ENCODE measurements at places on chromosomes 5 and 9.

DNA sequence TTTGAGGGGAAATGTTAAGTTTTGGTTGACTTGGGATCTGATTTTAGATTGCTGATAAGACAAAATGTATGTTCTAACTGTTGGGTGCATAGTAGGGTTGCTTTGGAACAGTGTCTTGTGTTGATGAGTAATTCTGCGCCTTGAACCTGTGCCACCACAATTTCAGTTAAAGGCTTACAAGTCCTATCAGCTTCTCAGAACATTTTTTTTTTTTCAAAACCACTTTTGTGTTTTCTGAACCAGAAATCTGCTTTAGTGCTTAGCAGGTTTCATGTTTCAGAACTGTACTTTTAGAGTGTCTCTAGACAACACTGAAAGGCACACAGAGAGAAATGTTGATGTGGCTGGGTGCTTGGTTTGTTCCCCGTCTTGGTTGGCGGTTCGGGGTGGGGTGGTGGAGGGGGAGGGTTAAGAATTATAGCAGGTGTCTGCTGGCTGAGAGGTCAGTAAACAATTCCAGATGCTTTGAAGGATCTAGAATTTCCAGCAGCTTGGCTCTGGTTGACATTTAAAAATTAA is 84.6 kb downstream of the ANKRD55 start:
- peak; percentile 57 for DNase-seq

GRCh38 chr9:136292026-136292538 is 11.8 kb downstream of the CCDC187 start:
- no peak for DNase-seq

DNA sequence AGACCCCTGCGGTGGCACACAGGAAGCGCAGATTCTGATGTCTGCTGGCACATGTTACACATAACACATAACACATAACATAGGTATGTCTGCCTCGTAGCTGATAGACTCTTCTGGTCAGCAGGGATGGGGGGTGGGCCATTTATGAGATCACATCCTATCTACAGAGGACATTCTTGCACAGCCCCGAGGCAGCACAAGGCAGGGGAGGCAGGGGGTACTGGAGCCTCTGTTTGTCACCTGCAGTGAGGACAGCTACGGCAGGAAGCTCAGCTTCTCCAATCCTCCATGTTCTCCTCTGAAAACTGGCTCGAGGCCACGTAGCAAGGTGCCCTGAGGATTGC is 16.7 kb upstream of the MED10 start:
- DNase-seq: no peak

- no peak for DNase-seq
Measured at GRCh38 chr9:8718121-8718725, 918.6 kb upstream of the DMAC1 start.

DNA sequence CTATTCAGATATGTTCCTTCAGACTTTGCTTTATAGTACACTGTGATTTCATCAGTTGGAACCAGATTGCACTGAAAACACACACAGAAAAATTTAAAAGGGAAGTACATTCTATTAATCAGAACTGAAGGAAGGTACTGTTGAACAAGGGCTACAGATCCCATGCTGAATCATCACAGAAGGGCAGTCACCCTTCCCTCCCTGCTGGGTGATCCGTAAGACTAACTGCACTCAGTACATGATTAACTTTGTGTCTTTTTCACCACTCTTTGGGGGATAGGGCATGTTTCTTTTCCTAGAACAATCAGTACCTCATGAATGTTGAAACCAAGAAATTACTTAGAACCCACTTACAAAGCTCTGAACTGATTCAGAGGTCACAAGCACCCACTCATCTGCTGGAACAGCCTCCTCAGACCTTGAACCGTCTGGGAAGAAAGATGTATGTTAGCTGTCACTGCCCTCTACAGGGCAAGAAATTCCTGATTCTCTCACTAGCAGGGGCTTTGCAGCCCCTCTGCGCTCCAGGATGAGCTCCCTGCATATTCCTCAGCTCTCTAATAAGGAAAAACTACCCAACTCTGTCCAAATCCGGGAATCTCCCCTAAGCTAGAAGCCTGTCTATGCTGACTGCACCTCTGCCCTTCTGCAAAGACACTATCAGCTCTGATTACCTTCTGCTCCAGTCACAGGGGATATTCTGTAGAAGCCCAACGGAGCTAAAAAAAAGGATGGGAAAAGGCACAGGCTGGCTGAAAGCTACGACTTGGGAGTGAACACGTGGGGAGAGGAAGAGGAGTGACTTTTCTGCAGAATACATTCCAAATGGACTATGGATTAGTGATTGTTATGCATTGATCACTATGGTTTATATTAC is 51.0 kb downstream of the IARS1 start:
- no peak for DNase-seq

GRCh38 chr5:106171708-106172107 is 1499.0 kb downstream of the EFNA5 start:
- DNase-seq: no peak

DNA sequence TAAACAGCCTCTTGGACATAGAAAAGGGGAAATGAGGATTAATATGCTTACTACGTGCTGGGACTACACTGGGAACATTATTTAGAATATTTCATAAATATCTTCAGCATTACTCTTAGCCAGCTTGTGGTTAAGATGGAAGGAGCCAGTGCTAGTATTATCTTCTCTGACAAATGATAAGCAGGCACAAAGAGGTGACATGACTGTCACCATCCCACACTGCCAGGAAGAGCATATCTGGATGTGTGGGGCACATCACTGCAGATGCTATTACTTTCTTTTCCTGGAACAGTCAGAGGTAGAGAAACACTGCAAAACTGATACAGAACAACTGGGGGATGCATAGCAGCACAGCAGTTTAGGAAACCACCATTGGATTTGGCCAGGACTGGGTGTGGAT is 281.0 kb upstream of the TNC start:
- no peak for DNase-seq

- no peak for DNase-seq
Measured at GRCh38 chr5:149500922-149501582, 50.2 kb downstream of the CSNK1A1 start.

- DNase-seq: no peak
Measured at GRCh38 chr5:179274321-179275315, 70.6 kb downstream of the ADAMTS2 start.

DNA sequence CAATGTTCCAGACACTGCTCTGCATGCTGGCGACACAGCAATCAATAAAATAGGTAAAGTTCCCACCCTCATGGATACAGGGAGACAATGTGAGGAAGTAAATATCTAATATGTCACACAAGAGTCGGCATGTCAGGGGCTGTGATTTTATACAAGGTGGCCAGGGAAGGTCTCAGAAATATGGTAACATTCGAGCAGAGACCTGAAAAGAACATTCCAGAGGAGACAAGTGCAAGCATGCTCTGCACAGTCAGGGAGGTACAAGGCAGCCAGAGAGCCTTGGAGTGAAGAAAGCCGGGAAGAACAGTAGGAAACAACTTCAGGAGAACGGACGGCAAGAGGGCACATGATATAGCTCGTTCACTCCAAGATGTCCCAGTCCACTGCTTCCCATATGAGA is 89.2 kb upstream of the ZNF462 start:
- no peak for DNase-seq

DNA sequence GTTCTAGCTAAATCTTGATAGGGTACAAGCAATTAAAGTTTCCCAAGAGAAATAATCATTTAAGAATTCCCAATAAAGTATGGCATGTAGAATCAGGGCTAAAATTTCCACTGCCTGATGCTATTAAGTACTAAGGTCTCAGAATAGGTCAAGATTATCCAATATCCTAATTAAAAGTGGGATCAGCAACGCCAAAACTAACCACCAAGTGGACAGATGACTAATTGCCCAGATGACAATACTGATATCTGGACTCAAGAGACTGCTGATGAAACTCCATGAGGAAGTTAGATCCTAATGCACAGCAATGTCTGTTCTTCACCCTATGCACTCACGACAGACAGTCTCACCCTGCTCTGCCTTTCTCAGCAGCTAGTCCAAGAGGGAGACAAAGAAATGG is 14.3 kb downstream of the DEPDC1B start:
- DNase-seq: no peak

- DNase-seq: no peak
Measured at GRCh38 chr5:158273035-158273434, 414.1 kb upstream of the CLINT1 start.

DNA sequence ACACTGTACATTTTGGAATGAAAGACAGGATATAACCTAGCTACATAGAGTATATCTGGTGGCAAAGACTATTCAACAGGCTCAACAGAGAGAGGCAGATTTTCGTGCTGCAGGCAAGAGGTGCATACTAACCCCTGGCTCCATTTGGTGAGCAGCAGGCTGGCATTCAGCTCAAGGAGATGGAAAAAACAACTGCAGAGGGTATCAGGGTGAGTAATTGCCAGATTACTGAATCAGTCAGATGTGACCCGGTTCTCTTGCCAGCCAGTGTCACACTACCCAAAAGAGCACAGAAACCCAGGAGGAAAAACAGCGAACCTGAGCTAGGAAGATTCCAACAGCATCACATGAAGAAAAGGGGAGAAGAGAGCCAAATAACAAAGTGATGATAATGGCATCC is 130.4 kb upstream of the PRLR start:
- no peak for DNase-seq

GRCh38 chr5:7412409-7412808 is 16.5 kb downstream of the ADCY2 start:
- no peak for DNase-seq

GRCh38 chr5:81161012-81161601 is 72.0 kb upstream of the CKMT2 start:
- DNase-seq: no peak

DNA sequence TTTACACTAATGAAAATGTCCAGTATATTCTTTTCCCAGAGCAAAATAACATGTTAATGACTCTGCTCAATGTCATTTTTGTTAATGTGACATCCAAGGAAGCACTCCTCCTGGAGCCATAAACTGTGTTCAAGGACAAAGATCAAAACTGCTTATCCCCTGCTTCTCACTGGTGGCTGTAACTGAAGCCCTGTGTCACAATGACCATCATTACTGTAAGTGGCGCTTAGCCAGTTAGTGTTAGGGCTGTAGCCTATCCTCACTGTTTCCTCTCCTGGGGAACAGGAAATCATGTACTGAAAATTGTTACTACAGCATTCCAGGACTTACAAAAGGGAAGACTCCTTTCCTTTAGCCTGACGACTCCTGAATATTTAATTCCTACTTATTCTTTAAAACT is 71.7 kb upstream of the COX7C start:
- DNase-seq: no peak

- DNase-seq: no peak
Measured at GRCh38 chr9:27663526-27663925, 90.2 kb upstream of the C9orf72 start.

DNA sequence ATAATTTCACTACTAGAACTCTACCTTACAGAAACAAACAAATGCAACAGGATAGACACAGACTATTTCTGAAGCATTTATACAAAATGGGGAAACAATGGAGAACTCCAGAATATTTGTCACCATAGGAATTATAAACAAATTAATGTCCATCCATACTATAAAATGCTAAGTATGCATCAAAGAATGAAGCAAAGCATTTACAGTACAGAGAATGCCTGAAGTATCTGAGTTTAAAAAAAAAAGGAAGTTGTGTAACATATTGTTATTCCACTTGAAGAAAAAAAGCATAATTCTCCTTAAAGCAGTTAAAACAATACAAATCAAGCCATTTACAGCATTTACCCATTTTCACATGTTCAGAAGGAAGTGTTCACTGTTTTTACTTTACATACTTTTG is 53.0 kb downstream of the DROSHA start:
- DNase-seq: no peak

GRCh38 chr5:61407706-61408270 is 75.7 kb downstream of the ZSWIM6 start:
- no peak for DNase-seq

- DNase-seq: no peak
Measured at GRCh38 chr9:109022873-109023272, 9.6 kb upstream of the CTNNAL1 start.

DNA sequence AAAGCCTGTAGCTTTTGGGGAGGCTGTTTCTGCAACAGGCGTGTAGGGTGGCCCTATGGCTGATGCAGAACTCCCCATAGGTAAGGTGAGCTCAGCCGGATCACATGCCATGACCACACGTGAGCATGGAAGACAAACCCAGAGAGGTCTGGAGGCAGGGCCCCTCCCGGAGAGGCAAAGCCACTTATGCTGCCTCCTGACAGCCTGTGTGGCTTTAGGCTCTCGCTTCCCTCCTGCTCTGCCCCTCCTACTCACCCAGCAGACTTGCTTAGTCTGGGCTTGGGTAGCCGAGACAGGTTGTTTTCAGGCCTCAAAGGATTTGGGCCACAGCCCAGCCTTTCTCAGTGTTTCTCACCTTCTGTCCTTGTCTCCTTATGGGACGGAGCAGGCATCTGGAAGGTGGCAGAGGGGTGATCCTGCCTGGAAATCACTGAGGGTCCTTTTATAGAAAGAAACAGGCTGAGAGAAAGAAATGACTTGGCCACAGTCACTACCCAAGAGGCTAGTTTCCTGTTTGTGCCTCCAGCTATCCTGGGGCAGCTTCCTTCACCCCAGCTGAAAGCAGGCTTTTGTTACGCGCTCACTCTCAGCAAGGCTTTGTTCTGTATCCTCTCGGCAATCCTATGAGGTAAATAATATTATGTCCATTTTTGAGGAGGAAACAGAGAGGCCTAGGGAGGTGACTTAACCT is 89.9 kb downstream of the DAB2IP start:
- no peak for DNase-seq

DNA sequence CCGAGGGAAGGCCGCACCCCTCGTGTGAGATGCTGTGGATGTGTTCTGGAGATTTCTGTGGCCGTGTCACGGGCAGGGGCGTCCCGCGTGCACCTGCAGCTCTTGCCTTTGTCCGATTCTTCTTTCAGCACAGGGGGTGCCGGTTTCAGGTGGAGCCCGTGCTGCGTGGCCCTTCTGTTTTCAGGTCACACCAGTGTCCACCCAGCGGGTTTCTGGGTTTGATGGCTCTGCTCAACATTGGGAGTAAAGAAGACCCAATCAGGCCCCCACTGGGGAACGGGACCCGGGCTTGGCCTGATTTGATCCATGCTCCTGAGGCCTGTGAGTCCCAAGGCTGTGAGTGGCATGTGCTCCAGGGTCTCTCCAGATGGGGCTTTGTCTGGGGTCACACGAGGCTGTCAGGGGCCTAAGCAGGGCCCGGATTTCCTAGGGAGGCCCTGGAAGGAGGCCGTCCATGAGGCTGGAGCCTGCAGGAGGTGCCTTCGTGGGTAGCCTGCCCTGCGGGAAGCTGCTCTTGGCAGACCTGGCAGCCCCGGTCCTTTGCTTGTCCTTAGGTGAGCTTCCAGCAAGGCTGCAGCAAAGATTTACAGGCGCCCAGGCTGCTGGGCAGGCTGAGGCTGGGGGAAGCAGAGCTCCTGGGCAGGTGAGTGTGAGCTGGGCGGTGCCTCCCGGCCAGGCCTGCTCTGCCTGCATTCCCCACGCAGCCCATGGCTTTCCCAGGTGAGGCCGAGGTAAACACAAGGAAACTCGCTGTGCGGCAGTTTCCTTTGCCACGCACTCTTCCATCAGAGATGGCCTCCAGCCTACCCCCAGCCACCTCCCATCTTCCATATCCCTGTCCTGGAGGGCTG is 12.8 kb downstream of the MRPL36 start:
- DNase-seq: no peak

- peak; percentile 2 for DNase-seq
Measured at GRCh38 chr9:108469654-108470053, 386.1 kb downstream of the ACTL7B start.
